ENCODE measurements at places on chromosomes 2 and 18. TPM values are rescaled to one million over a fixed set of nuclear protein-coding genes. Genes with fewer than 3 reads are reported as not detected.

- peak overlapping the region; percentile 79 for H3K27ac ChIP-seq
- H3K4me3 ChIP-seq = no peak overlapping the region
- H3K27me3 ChIP-seq = no peaks in the 10 kb centered on the region
- peak; percentile 86 for DNase-seq
These were observed 93.0 kb downstream of the COL6A3 start for GRCh38 chr2:237320801-237321560.

GRCh38 chr2:192010073-192010472, 163.2 kb upstream of the CAVIN2 start:
- DNase-seq = no peak
- no peak overlapping the region for H3K27ac ChIP-seq
- no peaks in the 10 kb centered on the region for H3K4me1 ChIP-seq
- H3K27me3 ChIP-seq = no peaks in the 10 kb centered on the region
- no peak overlapping the region for H3K4me3 ChIP-seq
- no peaks in the 10 kb centered on the region for H3K36me3 ChIP-seq

GRCh38 chr18:8260319-8260718, 348.9 kb upstream of the RAB12 start:
- H3K36me3 ChIP-seq = no peaks in the 10 kb centered on the region
- H3K4me1 ChIP-seq = peaks cover 5% of the 10 kb centered on the region
- H3K27ac ChIP-seq = no peak overlapping the region
- H3K27me3 ChIP-seq = no peaks in the 10 kb centered on the region
- DNase-seq = no peak

- DNase-seq = no peak
- no peaks in the 10 kb centered on the region for H3K27me3 ChIP-seq
- no peaks in the 10 kb centered on the region for H3K4me1 ChIP-seq
- H3K4me3 ChIP-seq = no peak overlapping the region
- no peak overlapping the region for H3K27ac ChIP-seq
These were observed 199.9 kb downstream of the RNF144A start for GRCh38 chr2:7117076-7117475.

AMER3 gene
- 3.5 TPM for total RNA-seq

- no peak overlapping the region for H3K4me3 ChIP-seq
- no peak overlapping the region for H3K27ac ChIP-seq
- H3K4me1 ChIP-seq = peaks cover 9% of the 10 kb centered on the region
- no peaks in the 10 kb centered on the region for H3K27me3 ChIP-seq
- no peak for DNase-seq
These were observed 3.3 kb upstream of the ORC2 start for GRCh38 chr2:200966770-200967169.

DNA sequence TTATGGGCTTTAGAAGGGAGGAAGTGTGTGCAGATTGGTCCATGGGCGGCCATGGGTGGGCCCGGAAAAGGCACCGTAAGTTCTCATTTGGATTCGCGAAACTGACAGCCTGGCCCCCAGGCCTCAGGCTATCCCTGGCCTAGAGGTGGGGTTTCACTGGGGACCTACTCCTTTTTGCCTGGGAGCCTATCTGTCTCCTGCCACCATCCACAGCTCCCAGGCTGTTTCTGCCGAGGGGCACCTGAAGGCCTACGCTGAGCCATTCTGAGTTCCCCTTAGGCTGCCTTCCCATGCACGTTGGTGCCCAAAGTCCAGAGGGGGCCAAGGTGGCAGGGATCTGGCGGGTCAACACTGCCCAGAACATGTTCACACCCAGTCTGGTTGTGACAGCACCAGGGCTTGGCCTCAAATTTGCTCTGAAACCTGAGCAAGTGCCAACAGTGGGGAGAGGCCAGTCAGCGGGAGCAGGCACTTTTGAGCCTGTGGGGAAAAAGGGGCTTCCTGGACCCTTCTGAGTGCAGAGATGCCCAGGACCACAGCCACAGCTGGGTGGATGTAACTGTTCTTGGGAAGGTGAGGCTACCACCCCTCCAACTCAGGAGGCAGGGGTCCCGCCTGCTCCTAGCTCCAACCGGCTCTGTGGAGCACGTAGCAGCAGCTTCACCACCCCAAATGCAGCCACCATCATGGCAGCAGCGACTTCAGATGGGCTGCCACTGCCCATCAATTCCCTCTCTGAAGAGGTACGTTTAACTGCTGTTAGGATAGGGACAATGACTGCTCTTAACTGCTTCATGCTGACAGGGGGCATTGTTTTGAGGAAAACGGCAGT, 73.6 kb upstream of the ZNF804A start:
- H3K27me3 ChIP-seq = no peaks in the 10 kb centered on the region
- no peaks in the 10 kb centered on the region for H3K36me3 ChIP-seq
- no peak overlapping the region for H3K27ac ChIP-seq
- no peaks in the 10 kb centered on the region for H3K4me1 ChIP-seq

ELOA2 gene
- total RNA-seq = 4.4 TPM

DNA sequence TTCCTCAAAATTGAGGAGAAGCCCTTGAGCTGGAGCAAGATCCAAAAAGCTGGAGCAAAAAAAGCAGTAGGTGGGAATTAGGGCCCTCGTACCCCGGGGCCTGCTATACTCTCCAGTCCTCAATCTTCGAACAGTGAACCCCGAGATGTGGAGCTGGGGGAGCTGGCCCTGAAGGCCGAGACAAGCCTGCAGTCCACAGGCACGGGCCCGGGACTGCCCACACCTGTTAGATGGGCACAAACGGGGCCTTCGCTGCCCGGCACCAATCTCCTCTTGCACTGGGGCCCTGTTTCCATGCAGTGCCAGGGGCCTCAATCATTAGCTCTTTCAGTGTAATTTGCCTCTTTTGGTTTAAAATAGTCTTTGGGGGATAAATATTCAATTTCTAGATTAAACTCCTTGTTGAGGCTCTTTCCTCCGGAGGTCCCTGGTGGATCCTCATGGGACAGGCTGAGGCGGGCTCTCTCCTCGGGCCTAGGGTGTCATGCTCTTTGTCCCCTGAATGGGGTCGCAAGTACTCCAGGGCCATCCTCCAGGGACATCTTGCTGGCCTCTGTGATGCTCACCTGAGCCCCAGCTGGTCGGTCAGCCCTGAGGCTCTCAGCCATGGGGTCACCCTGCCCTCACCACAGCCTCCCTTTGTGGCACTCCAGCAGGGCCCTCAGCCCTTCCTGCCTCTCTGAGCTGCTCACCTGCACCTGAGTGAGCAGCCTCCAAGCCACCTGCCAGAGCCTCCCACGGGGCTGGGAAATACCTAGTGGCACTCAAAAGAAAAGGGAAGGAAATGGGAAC, 223.6 kb downstream of the ALPK2 start:
- no peak for DNase-seq
- H3K4me1 ChIP-seq = no peaks in the 10 kb centered on the region
- no peak overlapping the region for H3K4me3 ChIP-seq
- H3K27me3 ChIP-seq = no peaks in the 10 kb centered on the region
- H3K36me3 ChIP-seq = no peaks in the 10 kb centered on the region
- H3K27ac ChIP-seq = no peak overlapping the region

- peak; percentile 32 for DNase-seq
- peaks cover under 1% of the 10 kb centered on the region for H3K4me1 ChIP-seq
- H3K36me3 ChIP-seq = no peaks in the 10 kb centered on the region
- no peak overlapping the region for H3K4me3 ChIP-seq
These were observed 54.8 kb upstream of the KLHL29 start for GRCh38 chr2:23330214-23330613.

DNA sequence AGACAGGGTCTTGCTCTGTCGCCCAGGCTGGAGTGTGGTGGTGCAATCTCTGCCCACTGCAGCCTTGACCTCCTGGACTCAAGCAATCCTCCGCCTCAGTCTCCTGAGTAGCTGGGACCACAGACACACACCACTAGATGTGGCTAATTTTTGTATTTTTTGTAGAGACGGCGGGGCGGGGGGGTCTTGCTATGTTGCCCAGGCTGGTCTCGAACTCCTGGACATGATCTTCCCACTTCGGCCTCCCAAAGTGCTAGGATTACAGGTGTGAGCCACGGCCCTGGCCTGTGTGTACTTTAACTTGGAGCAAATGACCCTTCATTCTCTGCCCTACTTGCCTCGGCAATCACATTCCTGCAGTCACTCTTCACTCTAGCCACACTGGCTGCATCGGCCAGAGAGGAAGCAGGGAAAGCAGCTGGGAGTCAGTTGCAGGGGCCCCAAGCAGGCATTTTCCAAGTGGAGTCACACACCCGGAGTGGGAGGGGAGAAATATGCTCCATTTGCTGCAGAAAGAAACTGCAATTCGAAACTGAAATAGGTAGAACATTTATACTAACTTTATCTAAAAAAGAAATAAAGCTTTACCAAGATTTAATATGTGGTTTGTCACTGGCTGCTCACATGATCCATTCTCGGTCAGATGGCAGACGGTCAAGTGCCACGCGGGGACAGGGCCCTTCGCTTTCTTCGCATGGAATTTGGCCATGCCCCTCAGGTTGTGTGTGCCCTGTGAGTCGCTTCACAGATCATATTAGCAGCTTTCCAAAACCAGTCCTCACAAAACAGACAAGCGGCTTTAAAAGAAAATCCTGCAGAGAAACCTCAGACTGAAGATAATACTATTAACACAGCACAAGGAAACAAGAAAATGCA, 37.1 kb downstream of the FAM161A start:
- no peaks in the 10 kb centered on the region for H3K4me1 ChIP-seq
- no peak overlapping the region for H3K27ac ChIP-seq
- H3K4me3 ChIP-seq = no peak overlapping the region
- no peak for DNase-seq
- H3K36me3 ChIP-seq = no peaks in the 10 kb centered on the region
- H3K27me3 ChIP-seq = no peaks in the 10 kb centered on the region

ARHGEF4 gene
- total RNA-seq = 37.4 TPM

DNA sequence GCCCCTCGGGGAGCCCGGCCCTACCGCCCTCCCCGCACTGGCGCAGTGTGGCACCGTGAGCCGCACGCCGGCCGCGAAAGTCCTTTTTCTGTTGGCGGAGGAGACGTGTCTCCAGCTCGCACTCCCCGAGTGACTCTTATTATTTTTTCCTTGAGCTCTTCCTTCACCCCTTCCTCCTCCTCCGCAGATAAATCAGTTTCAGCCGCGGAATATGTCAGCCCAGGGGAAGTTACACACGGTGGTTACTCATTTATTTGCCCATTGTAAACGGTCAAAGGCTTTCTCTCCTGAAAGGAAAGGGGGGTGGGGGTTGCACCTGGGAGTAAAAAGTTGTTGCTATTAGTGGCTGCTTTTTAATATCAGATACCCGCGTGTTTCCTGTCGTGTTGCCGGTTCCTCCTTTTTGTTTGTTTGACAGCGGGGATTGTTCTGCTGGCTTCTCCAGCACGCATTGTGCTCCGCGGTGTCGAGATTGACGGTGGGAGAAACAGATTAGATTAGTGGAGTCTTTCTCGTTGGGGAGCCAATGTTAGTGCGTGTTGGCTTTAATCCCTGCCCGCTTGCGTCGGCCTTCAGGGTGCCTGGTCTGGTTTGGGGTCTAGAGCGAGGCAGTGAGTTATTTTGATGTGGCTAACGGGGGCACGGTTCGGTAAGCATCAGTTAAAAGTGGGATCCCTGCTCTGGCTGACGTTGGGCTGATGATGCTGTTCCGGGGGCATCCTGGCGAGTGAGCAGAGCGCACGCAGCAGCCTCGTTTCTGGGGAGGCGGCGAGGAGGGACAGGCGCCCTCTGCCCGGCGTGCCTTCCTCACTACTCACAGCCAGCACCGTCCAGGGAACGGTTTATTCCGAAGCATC, 1.6 kb downstream of the CRIM1 start:
- H3K4me3 ChIP-seq = peak overlapping the region; percentile 88
- no peaks in the 10 kb centered on the region for H3K27me3 ChIP-seq
- DNase-seq = peak; percentile 60
- H3K36me3 ChIP-seq = no peaks in the 10 kb centered on the region
- H3K27ac ChIP-seq = peak overlapping the region; percentile 70

GRCh38 chr18:57727952-57728807, 74.9 kb downstream of the ATP8B1 start:
- no peak for DNase-seq
- no peak overlapping the region for H3K4me3 ChIP-seq

CTAGE1 gene
- 19.6 TPM for total RNA-seq

STK39 gene
- total RNA-seq = 26.4 TPM

GRCh38 chr2:74307720-74308119, 35.5 kb downstream of the SLC4A5 start:
- H3K36me3 ChIP-seq = no peaks in the 10 kb centered on the region
- no peaks in the 10 kb centered on the region for H3K4me1 ChIP-seq
- no peak for DNase-seq
- H3K27me3 ChIP-seq = no peaks in the 10 kb centered on the region
- no peak overlapping the region for H3K4me3 ChIP-seq

DNA sequence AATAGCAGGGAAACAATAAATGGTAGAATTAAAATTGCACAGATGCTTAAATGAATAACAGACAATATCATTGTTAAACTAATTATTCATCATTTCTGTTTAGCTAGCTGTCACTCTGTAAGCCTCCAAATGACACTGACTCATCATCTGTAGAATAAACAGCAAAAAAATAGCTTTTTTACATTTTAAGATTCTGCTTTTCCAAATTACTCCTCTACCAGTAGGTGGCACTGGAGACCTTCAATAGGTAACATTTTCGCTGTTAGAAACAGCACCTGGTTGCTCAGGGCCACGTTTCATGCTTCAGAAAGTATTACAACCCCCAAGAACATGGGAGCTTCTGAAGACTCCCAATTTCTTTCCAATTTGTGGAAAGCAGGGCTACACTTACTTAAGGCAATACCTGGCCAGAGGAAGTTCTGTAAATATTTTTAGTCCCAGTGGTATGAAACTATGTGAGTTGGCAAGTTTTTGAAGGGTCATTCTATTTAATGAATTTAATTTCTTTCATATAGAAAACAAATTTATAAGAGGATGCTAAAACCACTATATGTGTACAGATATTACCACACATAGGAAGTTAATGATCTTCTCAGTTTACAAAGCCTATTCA, 45.4 kb downstream of the TTN start:
- no peaks in the 10 kb centered on the region for H3K4me1 ChIP-seq
- no peaks in the 10 kb centered on the region for H3K27me3 ChIP-seq
- no peak overlapping the region for H3K27ac ChIP-seq
- no peak overlapping the region for H3K4me3 ChIP-seq
- no peak for DNase-seq
- H3K36me3 ChIP-seq = no peaks in the 10 kb centered on the region

NPPC gene
- not detected for total RNA-seq

AQP4 gene
- total RNA-seq = 2.4 TPM

All from testis (tissue), 5 donors.